ENCODE measurements at places on chromosomes 3 and 15. TPM values are rescaled to one million over a fixed set of nuclear protein-coding genes. Genes with fewer than 3 reads are reported as not detected.

The HHATL gene
- total RNA-seq, result not detected

GRCh38 chr3:45778761-45779201 lies 17.6 kb downstream of the SLC6A20 start:
- DNase-seq, result no peak

DNA sequence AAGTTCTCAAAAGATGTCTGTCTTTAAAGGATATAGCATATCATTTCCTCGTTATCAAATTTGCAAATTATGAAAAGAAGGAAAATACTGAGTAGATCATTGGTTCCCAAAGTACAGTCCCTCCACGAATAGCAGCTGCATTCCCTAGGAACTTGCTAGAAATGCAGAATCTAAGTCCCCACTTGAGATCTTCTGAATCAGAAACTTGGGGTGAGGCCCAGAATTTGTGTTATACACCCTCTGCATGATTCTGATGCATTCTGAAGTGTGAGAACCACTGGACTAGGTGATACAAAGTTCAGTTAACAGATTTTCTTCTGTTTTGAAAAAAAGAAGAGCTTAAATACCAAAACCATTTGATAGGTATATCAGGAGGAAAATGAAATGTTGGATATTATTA lies 77.1 kb downstream of the SLC25A26 start:
- DNase-seq, result no peak

GRCh38 chr3:88773766-88774165 lies 333.7 kb upstream of the EPHA3 start:
- no peak for DNase-seq

- no peak for DNase-seq
Measured at GRCh38 chr15:43751885-43752284, 5.6 kb downstream of the PDIA3 start.

The PLA1A gene
- 6.7 TPM for total RNA-seq

The SLC12A1 gene
- total RNA-seq, result 201 TPM

DNA sequence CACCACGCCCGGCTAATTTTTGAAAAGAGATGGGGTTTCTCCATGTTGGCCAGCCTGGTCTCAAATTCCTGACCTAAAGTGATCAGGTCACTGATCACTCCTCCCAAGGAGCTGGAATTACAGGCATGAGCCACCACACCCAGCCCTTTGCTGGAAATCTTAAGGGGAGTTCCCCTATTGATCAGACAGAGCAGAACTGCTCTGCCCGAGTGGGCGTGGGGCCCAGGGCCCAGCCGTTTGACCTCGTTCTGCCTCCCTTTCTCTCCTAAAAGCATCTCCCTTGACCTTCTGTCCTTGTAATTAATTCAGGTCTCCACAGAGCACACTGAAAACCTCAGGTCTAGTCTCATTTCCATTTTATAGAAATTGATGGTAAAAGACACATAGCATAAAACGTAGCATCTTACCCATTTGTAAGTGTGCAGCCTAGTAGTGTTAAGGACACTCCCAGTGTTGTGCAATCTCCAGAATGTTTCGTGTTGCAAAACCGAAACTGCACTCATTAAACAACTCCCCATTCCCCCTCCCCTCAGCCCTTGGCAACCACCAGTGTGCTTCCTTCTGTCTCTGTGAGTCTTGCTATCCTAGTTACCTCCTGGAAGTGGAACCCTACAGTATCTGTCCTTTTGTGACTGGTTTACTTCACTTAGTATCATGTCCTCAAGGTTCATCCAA lies 89.3 kb downstream of the SLCO3A1 start:
- DNase-seq, result peak; percentile 85

Data from kidney (tissue), 22 donors.